Thymus (tissue), 14 donors: ENCODE measurements at places on chromosomes 2 and 18. TPM values are rescaled to one million over a fixed set of nuclear protein-coding genes. Genes with fewer than 3 reads are reported as not detected.

- H3K36me3 ChIP-seq: no peaks in the 10 kb centered on the region
- H3K27me3 ChIP-seq: no peaks in the 10 kb centered on the region
- H3K4me3 ChIP-seq: no peak overlapping the region
- no peak overlapping the region for H3K27ac ChIP-seq
- H3K4me1 ChIP-seq: no peaks in the 10 kb centered on the region
Measured at GRCh38 chr2:4502230-4502843, 799.0 kb downstream of the DCDC2C start.

DNA sequence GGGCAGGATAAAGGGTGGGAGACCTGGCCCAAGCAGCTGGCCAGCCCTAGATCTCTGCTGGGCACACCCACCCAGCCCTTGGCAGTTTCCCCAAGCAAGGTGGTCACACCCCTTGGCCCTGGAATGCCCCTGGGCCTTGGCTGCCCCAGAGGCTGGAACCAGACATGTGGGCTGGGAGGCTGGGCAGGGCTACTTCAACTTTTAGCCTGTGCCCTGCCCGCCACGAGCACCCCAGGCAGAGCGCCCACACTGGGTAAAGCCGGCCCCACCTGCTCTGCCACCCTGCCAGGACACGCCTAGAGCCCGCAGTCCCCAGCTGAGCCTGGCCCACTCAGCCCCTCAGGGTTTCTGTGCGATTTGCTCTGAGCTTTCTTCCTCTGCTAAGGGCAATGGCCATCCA is 119.7 kb upstream of the SMAD2 start:
- no peak for DNase-seq
- no peaks in the 10 kb centered on the region for H3K36me3 ChIP-seq
- H3K27me3 ChIP-seq: peaks cover 25% of the 10 kb centered on the region
- no peak overlapping the region for H3K27ac ChIP-seq
- no peaks in the 10 kb centered on the region for H3K4me1 ChIP-seq
- H3K4me3 ChIP-seq: no peak overlapping the region

DNA sequence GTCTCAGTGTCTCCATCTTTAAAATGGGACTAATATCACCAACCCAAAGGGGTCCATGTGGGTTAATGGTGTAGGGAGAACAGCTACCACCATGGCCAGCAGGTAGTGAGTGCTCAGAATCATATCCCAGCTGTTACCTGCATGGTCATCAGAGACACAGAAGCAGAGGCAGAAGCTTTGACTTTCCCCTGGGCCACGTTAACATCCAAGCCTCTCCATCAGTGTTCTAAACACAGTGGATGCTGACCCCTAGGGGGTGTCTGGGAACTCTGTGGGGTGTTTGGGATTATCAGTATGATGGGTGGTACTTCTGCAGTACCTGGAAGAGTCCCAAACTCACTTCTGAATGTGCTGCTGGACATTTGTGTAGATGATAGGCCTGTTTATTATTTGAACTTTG is 93.6 kb downstream of the GYPC start:
- no peak for DNase-seq
- H3K27me3 ChIP-seq: no peaks in the 10 kb centered on the region
- no peaks in the 10 kb centered on the region for H3K4me1 ChIP-seq
- H3K4me3 ChIP-seq: no peak overlapping the region

- peak; percentile 20 for DNase-seq
- H3K4me1 ChIP-seq: no peaks in the 10 kb centered on the region
- no peaks in the 10 kb centered on the region for H3K36me3 ChIP-seq
- H3K27me3 ChIP-seq: peaks cover 56% of the 10 kb centered on the region
Measured at GRCh38 chr18:72544092-72544886, at the start of gene CBLN2. TSS of gene CBLN2 (minus strand) at chr18:72544342. CDS start at chr18:72542160, 2,182 bp downstream.

- H3K36me3 ChIP-seq: no peaks in the 10 kb centered on the region
- no peak overlapping the region for H3K27ac ChIP-seq
- H3K4me3 ChIP-seq: no peak overlapping the region
- no peak for DNase-seq
- no peaks in the 10 kb centered on the region for H3K27me3 ChIP-seq
- no peaks in the 10 kb centered on the region for H3K4me1 ChIP-seq
Measured at GRCh38 chr2:152588998-152589397, 128.3 kb downstream of the PRPF40A start.

DNA sequence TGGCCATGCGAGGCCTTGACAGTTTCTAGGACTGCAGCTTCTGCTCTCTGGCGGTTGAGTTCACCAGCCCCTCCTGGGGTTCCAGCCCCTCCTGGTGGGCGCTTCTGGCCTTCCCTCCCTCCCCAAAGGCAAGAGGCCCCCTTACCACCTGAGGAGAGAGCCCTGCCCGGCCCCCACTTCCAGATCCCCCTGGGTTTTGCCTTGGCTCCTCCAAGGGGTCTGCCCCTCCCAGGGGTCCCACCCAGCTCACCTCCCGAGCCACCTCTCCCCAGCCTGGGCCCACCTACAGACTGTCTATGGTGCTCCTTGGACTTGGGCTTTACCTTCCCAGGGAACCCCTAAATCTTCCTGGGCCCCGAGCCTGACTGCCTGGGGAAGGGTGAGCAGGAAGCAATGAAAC is 264.5 kb downstream of the ATAD2B start:
- peaks cover 8% of the 10 kb centered on the region for H3K4me1 ChIP-seq
- H3K4me3 ChIP-seq: no peak overlapping the region
- H3K27ac ChIP-seq: no peak overlapping the region
- no peaks in the 10 kb centered on the region for H3K36me3 ChIP-seq

DNA sequence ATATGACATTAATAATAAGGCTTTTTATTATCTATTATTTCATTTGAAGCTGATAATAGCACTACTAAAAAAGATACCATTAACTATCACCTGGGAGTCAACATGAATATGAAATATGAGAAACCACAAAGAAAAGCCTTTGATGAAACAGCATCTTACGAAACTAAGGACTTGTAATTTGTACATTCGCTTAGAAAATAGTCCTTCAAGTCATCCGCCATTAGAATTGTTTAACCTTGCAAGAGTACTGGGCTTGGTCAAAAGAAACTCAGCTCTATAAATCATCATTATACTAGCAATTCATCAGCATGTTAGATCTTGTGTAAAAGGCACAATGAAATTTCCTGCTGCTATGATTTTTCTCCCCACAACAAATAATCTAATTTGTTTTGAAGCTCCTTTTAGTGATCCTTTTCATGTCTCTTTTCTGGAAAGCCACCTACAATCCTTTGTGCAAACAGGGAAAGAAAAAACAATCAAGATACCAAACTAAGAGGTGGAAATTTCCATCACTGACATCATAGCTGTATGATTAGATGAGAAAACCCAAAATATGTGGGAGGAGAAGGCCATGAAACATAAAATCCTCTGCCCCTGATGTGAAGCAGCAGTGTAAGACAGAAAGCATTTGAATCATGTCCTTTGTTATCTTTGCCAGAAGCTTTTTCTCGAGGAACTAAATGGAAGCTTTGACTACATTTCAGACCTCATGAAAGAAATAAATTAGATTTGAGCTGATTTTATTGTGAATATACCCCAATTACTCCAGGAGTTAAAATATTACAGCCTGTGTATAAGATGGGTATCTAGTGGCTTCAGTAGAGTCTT is 31.2 kb downstream of the SCN9A start:
- H3K27ac ChIP-seq: no peak overlapping the region
- H3K4me1 ChIP-seq: no peaks in the 10 kb centered on the region
- no peaks in the 10 kb centered on the region for H3K27me3 ChIP-seq
- DNase-seq: no peak
- no peak overlapping the region for H3K4me3 ChIP-seq
- no peaks in the 10 kb centered on the region for H3K36me3 ChIP-seq

DNA sequence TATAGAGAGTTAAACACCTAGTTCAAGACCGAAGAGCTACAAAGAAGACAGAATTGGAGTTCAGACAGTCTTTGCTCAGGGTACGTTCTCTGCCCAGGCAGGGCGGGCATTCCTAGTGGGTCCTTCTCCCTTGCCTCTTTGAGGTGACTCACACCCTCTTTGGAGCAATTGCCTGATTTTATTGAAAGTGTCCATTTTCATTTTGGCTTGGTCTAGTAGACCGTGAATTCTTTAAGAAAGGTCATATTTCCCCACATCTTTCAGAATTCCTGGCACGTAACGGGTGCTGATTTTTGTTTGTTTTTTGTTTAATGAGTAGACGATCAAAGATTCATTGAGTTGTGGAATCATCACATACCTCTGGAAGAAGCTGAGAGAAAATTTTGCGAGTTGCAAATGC is 871.5 kb downstream of the RNF144A start:
- no peak overlapping the region for H3K4me3 ChIP-seq
- H3K27ac ChIP-seq: no peak overlapping the region
- no peaks in the 10 kb centered on the region for H3K4me1 ChIP-seq
- no peaks in the 10 kb centered on the region for H3K36me3 ChIP-seq

- no peaks in the 10 kb centered on the region for H3K36me3 ChIP-seq
- no peaks in the 10 kb centered on the region for H3K27me3 ChIP-seq
- no peak overlapping the region for H3K4me3 ChIP-seq
Measured at GRCh38 chr18:45285251-45285650, 330.0 kb upstream of the SLC14A2 start.

GRCh38 chr2:154375579-154375931 is 322.9 kb upstream of the KCNJ3 start:
- no peak overlapping the region for H3K27ac ChIP-seq
- H3K4me1 ChIP-seq: no peaks in the 10 kb centered on the region
- H3K36me3 ChIP-seq: no peaks in the 10 kb centered on the region
- H3K27me3 ChIP-seq: no peaks in the 10 kb centered on the region
- no peak overlapping the region for H3K4me3 ChIP-seq
- DNase-seq: no peak

DNA sequence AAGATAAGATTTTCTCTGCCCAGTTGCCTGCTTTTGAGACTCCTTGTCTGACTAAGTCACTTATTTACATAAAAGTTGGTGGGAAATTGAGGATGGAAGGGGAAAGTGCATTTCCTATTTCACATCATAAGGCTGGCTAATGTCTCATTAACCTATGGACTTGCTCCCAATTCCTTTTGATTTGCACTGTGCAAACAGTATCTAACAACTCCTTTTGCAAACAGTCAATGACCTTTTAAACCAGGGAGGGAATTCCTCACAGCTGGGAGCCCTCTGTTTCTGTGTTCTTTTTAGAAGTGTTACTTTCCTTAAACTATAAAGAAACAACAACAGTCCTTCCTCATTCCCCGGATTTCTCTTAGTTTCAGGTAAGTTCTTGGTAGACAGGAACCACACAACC is 272.8 kb downstream of the RND3 start:
- DNase-seq: no peak
- H3K4me1 ChIP-seq: no peaks in the 10 kb centered on the region
- no peaks in the 10 kb centered on the region for H3K27me3 ChIP-seq
- no peaks in the 10 kb centered on the region for H3K36me3 ChIP-seq
- H3K27ac ChIP-seq: no peak overlapping the region
- H3K4me3 ChIP-seq: no peak overlapping the region

DNA sequence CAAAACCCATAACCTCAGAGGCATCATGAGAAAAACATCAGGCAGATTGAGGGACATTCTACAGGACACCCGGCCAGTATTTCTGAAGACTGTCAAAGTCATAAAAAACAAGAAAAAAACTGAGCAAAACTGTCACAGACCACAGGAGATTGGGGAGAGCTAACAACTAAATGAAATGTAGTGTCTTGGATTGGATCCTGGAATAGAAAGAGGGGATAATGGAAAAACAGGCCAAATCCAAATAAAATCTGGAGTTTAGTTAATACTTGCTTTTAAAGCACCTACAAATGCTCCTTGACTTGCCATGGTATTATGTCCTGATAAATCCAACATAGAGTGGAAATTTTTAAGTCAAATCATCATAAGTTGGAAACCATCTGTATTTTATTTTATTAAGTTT is 17.6 kb upstream of the CXCR1 start:
- H3K27ac ChIP-seq: no peak overlapping the region
- H3K4me1 ChIP-seq: peaks cover 7% of the 10 kb centered on the region

- no peak overlapping the region for H3K4me3 ChIP-seq
- DNase-seq: no peak
Measured at GRCh38 chr2:200781616-200782015, 30.1 kb upstream of the BZW1 start.

DNA sequence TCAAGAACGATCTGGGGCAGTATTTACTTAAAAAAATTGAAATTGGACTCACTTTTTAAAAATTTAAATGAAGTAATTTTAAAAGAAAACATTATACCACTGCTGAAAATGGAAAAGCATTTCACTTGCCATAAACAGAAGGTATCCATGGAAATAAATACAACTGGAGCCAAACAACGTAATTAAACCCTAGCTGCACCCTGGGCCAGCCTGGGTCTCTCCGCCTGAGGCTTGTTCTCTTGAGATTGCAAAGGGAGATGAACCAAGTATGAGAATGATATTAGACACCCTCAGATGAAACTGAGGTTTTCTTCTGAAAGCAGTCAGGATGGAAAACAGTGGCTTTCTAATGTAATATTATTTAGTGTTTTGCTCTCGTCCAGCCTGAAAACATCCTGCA is 264.4 kb downstream of the KCNE4 start:
- DNase-seq: no peak
- H3K4me3 ChIP-seq: no peak overlapping the region
- no peaks in the 10 kb centered on the region for H3K36me3 ChIP-seq

DNA sequence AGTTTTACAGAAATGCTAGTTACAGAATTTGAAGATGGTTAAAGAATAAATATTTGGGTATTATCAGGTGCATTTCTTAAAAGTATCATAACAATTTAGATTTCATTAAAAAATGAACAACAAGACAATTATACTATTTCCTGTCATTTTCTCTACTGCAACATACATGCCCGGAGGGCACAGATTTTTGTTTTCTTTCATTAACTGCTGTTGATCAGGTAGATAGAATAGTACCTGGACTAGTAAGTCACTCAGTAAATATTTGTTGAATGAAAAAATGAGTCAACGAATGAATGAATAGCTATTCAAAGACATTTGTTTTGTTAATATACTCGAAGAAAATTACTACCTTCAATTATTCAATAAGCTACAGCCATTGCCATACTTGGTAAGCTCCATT is 531.2 kb upstream of the VRK2 start:
- no peaks in the 10 kb centered on the region for H3K36me3 ChIP-seq
- no peak overlapping the region for H3K4me3 ChIP-seq
- no peak for DNase-seq
- H3K4me1 ChIP-seq: no peaks in the 10 kb centered on the region

Gene PPP1R1C
- 35.9 TPM for total RNA-seq

Gene CYS1
- 0.19 TPM for total RNA-seq

Gene ZNF396
- total RNA-seq: 1.7 TPM

Gene FOXD4L1
- 0.24 TPM for total RNA-seq

Gene ALLC
- 0.05 TPM for total RNA-seq

Gene SLC30A3
- total RNA-seq: 0.05 TPM

Gene PSTPIP2
- total RNA-seq: 6.1 TPM

Gene TLX2
- 0.19 TPM for total RNA-seq

Gene KCNE4
- total RNA-seq: 0.71 TPM

Gene TUBA4B
- 0.05 TPM for total RNA-seq
